ENCODE measurements at places on chromosomes 5 and 9.

DNA sequence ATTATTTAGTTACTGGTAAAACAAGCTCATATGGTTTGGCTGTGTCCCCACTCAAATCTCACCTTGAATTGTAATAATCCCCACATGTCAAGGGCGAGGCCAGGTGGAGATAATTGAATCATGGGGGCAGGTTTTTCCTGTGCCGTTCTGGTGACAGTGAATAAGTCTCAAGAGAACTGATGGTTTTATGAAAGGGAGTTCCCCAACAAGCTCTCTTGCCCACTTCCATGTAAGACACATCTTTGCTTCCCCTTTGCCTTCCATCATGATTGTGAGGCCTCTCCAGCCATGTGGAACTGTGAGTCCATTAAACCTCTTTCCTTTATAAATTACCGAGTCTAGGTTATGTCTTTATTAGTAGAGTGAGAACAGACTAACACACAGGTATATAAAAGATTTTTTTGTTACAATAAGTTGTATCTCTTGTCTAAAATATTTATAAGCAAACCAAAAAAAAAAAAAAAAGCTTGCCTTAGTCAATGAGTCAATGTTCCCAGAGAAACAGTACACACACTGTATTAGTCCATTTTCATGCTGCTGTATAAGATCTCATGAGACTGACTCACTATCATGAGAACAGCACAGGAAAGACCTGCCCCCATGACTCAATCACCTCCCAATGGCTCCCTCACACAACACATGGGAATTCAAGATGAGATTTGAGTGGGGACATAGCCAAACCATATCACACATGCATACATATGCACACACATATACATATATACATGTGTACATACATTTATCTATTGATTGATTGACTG is 138.3 kb downstream of the BASP1 start:
- DNase-seq, result no peak

DNA sequence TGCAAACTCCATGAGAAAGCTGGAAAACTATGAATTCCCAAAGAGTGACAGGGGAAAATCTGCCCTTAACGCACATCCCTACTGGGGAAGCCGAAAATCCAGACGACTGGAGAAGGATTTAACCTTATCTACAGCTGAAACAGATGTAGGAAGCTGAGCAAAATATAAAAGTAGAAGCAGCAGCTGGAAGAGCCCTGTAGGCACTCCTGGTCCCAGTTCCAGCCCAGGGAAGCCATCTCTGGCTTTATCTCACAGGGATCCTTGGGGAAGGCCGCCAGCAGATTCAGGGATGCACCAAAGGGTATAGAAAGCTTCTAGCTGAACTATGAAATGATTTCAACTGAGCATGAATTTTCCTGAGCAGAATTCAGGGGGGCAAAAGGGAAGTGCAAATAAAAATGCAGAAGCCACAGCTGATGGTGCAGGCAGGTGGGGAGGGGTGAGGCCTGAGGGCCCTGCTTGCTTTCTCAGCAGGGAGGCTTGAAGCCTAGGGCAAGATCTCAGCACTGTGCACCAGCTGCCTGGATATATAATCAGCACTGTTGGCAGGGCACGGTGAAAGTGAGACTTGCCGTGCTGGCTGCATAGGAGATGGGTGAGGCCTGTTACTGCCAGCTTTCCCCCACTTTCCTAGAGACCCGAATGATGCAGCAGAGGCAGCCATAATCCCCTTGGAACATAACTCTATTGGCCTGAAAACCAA is 2019.5 kb upstream of the NUDT12 start:
- no peak for DNase-seq

DNA sequence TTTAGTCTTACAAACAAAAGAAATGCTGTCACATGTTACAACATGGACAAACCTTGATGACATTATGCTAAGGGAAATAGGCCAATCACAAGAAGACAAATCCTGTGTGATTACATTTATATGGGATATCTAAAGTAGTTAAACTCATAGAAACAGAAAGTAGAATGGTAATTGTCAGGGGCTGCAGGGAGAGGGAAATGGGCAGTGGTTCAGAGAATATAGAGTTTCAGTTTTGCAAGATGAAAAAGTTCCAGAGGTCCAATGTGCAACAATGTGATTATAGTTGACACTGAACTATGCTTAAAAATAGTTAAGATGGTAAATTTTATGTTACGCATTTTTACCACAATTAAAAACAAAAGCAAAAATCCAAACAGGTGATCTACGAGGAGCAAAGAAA is 265.5 kb downstream of the NDUFS4 start:
- DNase-seq, result no peak

DNA sequence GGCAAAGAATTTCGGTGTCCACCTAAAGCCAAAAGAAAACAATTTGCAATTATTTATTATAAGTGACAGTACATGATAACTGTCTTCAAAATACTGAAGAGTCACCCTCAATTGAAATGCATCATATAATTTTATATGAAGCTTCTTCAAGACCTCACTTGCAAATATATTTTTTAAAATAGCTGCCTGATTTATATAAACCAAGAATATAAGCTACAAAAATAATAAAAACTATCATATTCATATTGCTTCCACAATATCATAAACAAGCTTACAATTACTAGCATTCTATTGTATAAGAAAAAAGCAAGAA is 144.1 kb downstream of the CETN3 start:
- no peak for DNase-seq

- no peak for DNase-seq
These were observed 70.7 kb upstream of the GNE start for GRCh38 chr9:36328798-36329411.

DNA sequence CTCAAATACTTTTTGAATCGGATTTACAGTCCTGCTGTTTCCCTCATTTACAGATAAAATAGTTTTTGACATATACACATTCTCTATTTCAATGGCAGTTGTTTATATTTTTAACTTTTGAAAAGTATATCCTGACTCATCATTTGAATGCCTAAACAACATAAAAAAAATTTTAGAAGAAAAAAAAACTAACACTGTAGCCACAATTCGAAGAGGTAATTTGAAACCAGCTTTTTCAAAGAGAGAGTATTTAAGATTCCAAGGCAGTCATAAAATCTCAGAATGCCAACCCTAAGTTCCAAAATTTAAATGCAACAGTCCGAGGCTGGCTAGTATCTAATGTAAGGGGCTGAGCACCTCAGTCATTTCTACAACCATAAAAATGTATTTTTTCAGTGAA is 626.8 kb downstream of the DNAH5 start:
- DNase-seq, result no peak

DNA sequence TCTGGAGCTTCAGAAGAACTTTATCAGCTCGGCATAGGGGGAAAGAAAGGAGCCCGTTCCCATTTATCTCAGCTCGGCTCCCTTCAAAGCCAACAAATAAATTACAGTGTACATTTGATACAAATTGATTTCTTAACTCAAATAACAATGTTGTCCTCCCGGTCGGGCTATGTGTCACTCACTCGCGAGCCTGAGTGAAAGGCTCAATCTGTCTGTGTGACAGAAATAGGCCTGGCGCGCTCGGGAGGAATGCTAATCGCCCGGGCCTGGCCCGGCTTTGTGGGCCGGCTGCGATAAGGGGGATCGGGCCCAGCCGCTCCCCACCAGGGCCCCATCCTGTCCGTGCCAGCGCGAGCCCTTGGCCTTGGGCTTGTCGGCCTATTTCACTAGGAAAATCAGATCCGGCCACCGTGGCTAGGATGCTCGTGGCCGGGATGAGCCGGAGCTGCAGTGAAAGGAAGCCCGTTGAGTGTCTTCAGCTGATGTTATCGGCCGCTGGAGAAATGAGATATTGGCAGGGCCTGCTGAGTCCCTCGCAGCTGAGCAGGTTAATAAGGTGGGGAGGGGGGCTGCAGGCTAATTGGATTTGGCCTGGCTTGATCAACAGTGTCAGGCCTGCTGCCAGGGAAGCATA is 258.7 kb downstream of the IRX1 start:
- no peak for DNase-seq

GRCh38 chr5:11898-12297 is 80.1 kb upstream of the PLEKHG4B start:
- DNase-seq, result no peak

Measured in stimulated activated CD8-positive, alpha-beta memory T cell treated with anti-CD3 and anti-CD28 coated beads, Interleukin-2, amount 100 ng/mL, for 1 hour (primary cell).